GM12891 (cell line): ENCODE measurements at places on chromosomes 1 and 21.

GRCh38 chr1:6602669-6603237, at the start of gene KLHL21:
Gene KLHL21 (minus strand): TSS chr1:6602869. CDS start chr1:6602817, 52 bp downstream.
- DNase-seq, result peak; percentile 82

DNA sequence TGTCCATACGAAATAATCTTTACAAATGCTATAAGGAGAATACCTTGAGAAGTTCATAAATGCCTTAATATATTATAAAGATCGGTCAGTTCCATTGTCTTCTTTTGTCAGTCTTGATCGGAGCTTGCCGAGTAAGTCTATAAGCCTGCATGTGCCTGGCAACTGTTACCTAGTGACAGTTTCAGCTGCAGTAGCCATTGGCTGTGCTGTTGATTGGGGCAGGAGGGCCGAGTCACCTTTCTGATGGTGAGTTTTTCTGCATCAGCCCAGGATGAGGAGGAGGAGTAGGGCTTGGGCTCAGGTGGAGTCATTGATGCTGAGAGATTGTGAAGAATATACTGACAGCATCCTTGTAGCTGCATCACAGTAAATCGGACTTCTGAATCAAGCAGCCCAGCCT, 1.9 kb upstream of the GPR52 start:
- no peak for DNase-seq

- DNase-seq, result no peak
Measured at GRCh38 chr1:230594214-230594773, 48.0 kb upstream of the COG2 start.

- DNase-seq, result no peak
Measured at GRCh38 chr1:230385158-230385450, 41.0 kb downstream of the PGBD5 start.
